ENCODE measurements at places on chromosomes 13 and 19. TPM values are rescaled to one million over a fixed set of nuclear protein-coding genes. Genes with fewer than 3 reads are reported as not detected.
A peak's percentile ranks its signal among the peaks of the same experiment; 100 is the strongest.

DNA sequence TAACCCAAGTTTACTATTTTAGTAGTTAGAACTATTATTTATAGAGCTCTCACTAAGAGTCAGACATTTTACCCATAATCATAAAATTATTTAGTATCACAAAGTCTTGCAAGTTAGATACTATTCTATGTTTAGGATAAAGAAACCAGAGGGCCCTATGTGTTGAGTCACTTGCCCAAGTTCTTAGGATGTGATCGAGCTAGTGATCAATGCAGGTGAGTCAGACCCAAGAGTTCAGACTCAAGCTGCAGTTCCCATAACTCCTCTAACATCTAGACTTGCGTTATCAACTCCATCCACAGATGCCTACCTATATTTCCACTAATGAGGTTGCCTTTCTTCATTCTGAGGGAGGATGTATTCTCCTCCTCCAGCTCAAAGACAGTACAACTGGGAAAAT, 53.8 kb downstream of the DACH1 start:
- H3K27ac ChIP-seq, result no peak overlapping the region
- no peaks in the 10 kb centered on the region for H3K4me1 ChIP-seq
- H3K36me3 ChIP-seq, result no peaks in the 10 kb centered on the region
- no peak for DNase-seq

DNA sequence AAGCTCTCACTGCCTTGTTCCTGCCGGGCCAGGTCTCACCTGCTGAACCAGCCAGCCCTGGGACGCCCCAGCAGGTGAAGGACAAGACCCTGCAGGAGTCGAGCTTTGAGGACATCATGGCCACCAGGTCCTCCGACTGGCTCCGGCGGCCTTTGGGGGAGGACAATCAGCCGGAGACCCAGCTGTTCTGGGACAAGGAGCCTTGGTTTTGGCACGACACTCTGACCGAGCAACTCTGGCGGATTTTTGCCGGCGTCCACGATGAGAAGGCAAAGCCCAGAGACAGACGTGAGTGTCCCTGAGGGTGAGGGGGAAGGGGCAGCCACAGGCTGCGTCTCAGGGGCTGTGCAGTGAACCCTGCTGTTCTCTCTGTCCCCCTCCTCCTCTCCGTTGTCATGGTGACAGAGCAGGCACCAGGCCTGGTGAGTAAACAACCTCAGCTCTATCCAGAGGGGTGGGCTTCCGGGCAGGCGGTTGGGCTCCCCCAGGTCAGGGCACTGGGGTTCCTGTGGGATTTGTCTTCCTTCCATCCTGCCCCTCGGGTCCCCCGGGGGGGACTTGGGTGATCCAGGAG, 9.7 kb downstream of the TLE6 start:
- peaks cover 3% of the 10 kb centered on the region for H3K4me1 ChIP-seq
- DNase-seq, result no peak
- no peak overlapping the region for H3K4me3 ChIP-seq
- no peaks in the 10 kb centered on the region for H3K36me3 ChIP-seq

DNA sequence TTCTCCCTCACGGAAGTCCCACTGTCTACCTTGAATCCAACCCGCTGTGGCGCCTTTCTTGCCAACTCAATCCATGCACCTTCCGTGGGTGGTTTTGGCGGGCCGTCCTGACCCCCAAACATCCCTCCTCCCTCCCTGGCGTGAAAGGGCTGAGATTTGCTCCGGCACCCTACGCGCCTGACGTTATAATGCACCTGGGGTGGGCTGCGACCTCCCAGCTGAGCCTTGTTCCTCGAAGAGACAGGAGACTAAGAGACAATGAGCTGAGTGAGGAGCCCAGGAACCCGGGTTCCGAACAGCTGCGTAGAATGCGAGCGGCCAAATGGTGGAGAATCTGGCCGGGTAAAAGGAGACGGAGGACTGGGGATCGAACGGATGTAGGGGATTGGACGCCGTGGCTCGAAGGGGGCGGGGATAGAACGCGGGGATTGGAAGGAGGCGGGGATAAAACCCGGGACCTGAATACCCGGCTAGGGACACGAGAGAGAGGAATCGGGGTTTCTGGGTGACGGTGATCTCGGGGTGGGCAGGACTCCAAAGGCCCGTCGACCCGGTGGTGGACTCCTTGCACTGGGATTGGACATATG, at the start of gene CPT1C:
Gene CPT1C (plus strand): TSS at position 461 of the 587 bp plus-strand sequence. CDS start 1,137 bp downstream, outside the sequence.
- H3K27ac ChIP-seq, result peak within 1 kb of the TSS; percentile 93
- H3K4me3 ChIP-seq, result peak within 1 kb of the TSS; percentile 96
- H3K36me3 ChIP-seq, result peaks cover 4% of the 10 kb centered on the region

GRCh38 chr13:20124303-20124702, 36.5 kb downstream of the GJA3 start:
- peaks cover 13% of the 10 kb centered on the region for H3K27me3 ChIP-seq
- H3K4me1 ChIP-seq, result peaks cover 22% of the 10 kb centered on the region
- DNase-seq, result no peak

GRCh38 chr13:100533588-100534041, 55.0 kb downstream of the GGACT start:
- no peaks in the 10 kb centered on the region for H3K27me3 ChIP-seq
- H3K4me1 ChIP-seq, result peaks cover 9% of the 10 kb centered on the region
- no peak for DNase-seq
- H3K27ac ChIP-seq, result no peak overlapping the region

DNA sequence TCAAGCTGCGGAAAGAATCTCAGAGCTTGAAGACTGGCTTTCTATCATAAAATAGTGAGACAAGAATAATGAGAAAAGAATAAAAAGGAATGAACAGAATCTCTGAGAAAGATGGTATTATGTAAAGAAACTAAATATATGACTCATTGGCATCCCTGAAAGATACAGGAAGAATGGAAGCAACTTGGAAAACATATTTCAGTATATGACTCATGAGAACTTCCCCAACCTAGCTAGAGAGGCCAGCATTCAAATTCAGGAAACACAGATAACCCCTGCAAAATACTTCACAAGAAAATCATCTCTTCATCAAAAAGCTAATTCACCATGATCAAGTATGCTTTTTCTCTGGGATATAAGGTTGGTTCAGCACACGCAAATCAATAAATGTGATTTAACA, 2318.0 kb downstream of the PCDH9 start:
- H3K36me3 ChIP-seq, result no peaks in the 10 kb centered on the region
- no peaks in the 10 kb centered on the region for H3K27me3 ChIP-seq
- DNase-seq, result no peak
- no peak overlapping the region for H3K4me3 ChIP-seq
- H3K4me1 ChIP-seq, result no peaks in the 10 kb centered on the region

- H3K4me1 ChIP-seq, result no peaks in the 10 kb centered on the region
- peaks cover 2% of the 10 kb centered on the region for H3K27me3 ChIP-seq
- no peak overlapping the region for H3K27ac ChIP-seq
- no peak overlapping the region for H3K4me3 ChIP-seq
- DNase-seq, result no peak
Observed at GRCh38 chr13:39297664-39298171, 259.5 kb downstream of the NHLRC3 start.

LILRB5 gene
- total RNA-seq, result not detected

PODNL1 gene
- total RNA-seq, result 0.31 TPM

ATP8A2 gene
- 0.20 TPM for total RNA-seq

Measured in T-helper 17 cell (primary cell).